ENCODE measurements at places on chromosomes 12 and 14.
A peak's percentile ranks its signal among the peaks of the same experiment; 100 is the strongest.

GRCh38 chr12:3728686-3729085, 24.2 kb downstream of the CRACR2A start:
- no peak for DNase-seq

DNA sequence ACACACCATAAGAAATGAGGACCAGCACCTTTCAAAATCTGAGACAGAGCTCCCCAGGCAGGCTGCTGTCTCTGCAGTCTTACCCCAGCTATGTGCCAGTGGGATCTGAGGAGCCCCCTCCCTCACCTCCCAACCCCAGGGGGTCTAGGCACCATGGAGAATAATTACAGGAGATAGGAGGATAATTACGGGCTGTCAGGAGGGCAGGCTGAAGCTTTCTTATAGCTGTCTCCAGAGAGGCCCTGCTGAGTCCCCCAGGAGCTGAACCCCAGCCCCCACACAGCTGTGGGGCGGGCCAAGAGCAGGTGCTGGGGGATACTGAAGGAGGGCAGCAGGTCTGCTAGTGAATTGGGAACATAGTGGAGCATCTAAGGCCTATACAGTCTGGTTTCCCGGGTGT, 6.8 kb downstream of the CPNE6 start:
- no peak for DNase-seq

DNA sequence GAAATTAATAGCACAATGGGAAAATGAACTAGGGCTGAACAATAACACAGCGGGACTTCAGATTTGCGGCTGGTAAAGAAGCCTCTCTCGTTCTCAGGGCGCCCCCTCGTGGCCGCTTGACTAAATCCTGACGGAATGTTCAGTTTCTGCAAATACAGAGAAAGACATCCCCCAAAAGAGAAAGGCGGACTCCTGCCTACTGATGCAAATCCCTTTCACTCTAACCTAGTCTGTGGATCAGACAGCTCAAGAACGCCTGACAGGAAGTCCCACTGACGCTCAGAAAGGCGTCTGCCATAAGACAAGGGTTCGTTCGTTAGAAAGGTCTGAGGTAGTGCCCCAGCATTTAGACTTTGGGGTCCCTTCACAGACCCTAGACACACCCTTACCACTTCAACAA, 2.5 kb downstream of the NUAK1 start:
- peak; percentile 64 for DNase-seq

GRCh38 chr12:111606767-111607230, 7.7 kb upstream of the ATXN2 start:
- no peak for DNase-seq

DNA sequence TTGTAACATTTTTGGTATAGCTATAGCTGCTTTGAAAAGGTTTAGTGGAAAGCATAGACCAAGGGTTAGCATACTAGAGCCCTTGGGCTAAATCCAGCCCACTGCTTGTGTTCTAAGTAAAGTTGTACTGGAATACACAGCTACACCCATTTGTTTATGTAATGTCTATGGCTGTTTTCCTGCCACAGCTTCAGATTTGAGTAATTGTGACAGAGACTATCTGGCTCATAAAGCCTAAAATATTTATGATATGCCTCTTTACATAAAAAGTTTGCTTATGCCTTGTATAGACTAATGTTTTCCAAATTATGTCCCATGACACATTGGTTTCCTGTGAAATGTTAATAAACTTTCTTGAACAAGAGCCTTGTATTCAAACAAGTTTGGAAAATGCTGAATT, 234.8 kb upstream of the ATP2B1 start:
- no peak for DNase-seq

GRCh38 chr14:93911975-93912615, 15.0 kb upstream of the FAM181A start:
- DNase-seq: no peak

- no peak for DNase-seq
Observed at GRCh38 chr14:23864861-23865260, 88.7 kb upstream of the DHRS4 start.

DNA sequence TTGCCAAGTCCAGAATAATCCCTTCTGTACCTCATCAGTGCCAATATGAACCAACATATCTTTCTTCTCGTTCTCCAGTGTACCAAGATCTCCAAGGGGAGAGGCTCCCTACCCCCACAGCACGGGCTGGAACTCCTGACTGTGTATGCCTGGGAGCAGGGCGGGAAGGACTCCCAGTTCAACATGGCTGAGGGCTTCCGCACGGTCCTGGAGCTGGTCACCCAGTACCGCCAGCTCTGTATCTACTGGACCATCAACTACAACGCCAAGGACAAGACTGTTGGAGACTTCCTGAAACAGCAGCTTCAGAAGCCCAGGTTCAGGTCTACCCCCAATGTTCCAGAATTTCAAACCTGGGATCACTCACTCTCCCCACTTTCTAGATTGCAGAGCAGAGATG, 10.5 kb upstream of the OAS2 start:
- no peak for DNase-seq

DNA sequence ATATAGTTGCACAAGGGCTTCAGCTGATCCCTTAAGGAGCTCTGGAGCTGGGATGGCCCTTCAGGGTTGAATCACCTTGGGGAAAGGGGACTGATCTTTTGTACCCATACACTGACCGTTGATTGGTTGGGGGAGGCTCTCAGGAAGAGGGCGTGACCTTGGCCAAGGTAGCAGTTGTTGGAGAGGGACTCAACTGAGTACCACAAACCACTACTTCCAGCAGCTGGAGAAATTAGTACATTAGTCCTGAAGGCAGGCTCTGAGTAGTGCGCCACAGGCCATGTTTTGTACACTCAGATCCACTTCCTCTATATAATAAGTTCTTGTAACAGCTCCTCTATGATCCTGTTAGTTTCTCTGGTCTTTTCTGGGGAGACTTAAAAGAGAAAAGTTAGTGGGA, 317.6 kb downstream of the CCDC91 start:
- no peak for DNase-seq

DNA sequence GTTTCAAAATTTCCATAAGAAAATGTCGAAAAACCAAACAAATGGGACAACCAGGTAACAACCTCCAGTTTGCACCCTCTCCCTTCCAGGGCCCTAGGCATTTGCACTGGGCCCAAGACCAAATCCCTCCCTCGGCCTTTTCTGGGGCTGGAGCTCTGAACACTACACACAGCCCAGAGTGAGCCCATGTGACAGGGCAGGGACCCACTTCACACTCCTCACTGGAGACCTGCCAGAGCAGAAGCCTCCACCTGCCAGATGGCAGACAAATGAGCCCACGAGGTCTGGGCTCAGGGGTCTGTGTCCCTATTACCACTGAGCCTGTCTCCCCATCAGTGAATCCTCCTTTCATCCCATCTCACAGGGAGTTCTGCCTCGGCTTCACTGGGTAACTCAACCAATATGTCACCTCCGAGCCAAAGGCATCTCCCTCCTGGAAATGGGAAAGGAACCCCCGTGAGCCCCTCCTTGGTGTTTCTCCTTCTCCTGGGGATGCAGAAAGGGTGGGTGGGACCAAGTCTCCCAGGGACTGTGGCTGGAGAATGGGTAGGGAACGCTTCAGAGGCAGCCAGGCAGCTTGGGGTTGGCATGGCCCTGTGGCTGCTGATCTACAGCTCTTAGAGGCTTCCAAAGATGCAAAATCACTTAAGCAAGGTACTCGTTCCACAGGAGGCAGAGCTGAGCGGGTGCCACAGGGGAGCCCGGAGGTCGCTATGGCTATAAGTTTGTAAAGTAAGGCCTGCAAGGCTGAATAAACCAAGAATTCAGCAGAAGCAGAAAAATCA, 10.6 kb downstream of the VWF start:
- DNase-seq: no peak

- DNase-seq: peak; percentile 84
Observed at GRCh38 chr14:105448706-105449111, 25.9 kb upstream of the CRIP2 start.

GRCh38 chr12:100897240-100897639, 102.7 kb downstream of the ANO4 start:
- no peak for DNase-seq

- DNase-seq: no peak
Observed at GRCh38 chr14:75459099-75459741, 31.4 kb downstream of the JDP2 start.

DNA sequence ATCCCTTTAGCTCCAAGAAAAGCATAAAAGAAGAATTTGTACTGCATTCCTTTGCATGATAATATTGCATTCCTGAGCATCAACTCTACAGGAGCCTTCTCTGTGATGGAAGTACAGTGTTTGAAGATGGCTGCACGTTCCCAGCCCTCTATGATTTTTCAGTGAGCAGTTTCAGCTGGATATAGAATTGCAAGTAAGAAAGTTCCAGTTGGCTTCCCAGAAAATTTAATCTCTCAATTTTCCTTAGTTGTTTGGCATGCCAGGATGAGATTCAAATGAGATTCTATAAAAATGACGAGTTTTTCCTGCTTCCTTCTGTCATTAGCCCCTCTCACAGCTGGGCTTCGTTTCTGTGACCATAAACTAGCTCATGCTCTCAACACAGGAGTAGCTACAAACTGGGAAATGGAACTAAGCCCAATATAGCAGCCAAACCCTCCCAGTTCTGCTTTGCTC, 109.9 kb downstream of the TTC8 start:
- no peak for DNase-seq

GRCh38 chr12:2960390-2960956, 1.3 kb downstream of the TEAD4 start:
- no peak for DNase-seq
